ENCODE measurements at places on chromosomes 4 and X.
A peak's percentile ranks its signal among the peaks of the same experiment; 100 is the strongest.

- DNase-seq, result no peak
Measured at GRCh38 chr4:118911238-118911703, 22.6 kb downstream of the SYNPO2 start.

DNA sequence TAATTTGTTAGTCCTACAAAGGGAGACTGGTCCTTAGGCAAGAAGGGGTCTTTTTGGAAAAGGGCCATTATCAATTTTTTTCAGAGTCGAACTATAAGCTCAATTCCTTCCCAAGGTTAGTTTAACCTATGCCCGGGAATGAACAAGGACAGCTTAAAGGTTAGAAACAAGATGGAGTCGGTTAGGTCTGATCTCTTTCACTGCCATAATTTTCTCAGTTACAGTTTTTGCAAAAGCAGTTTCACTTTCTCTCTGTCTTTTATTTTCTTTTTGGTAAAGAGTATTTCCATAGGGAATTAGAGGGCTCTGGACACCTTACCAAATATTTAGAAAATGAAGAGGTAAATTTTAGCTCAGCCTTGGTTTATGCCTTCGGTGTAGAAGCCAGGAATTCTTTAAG is 64.1 kb downstream of the TRIM2 start:
- DNase-seq, result no peak

DNA sequence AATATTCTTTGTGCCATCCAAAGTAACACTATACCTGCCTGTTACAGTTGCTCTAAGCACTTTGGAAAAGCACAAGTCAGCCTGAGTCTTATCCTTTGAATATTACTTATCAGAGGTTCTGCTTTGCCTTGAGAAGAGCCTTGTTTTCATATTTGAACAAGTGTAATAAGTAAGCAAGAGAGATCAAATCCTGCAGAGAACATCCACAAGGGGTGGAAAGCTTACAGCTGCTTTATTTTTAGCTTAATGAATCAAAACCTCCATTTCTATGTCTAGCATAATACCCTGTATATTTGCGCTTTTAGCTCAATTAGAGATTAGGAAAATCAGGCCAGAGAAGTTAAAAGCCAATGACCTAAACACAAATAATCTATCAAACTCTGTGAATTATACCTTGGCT is 139.8 kb downstream of the CDS1 start:
- no peak for DNase-seq

DNA sequence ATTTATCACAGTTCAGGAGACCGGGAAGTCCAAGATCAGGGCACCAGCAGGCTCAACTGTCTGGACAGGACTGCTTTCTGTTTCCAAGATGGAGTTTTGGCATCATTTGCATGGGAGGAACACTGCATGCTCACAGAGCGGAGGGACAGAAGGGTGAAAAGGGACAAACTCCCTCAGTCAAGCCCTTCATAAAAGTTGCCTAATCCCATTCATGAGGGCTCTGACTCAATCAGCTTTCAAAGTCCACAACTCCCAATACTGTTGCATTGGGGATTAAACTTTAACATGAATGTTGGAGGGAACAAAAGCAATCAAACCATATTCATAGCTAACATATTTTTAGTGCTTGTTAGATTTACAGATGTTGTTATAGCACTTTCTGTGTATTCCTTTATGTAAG is 158.9 kb upstream of the MAD2L1 start:
- DNase-seq, result no peak

DNA sequence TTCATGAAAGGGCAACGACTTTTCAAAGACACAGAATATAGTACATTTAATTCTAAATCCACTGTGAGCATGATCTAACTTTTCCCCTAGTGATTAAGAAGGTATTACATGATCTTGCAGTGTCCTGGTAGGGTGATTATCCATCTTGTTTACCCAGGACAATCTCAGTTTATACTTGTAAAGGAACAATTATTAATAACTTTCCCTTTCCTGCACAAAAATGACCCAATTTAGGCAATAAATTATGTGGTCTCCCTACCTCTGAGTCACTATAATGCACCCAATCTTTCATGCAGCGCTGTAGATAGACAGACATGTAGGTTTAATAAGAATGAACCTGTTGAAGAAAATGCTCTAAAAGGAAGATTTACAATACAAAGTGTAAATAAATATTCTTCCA is 22.7 kb downstream of the UNC5C start:
- no peak for DNase-seq

- no peak for DNase-seq
Measured at GRCh38 chr4:155887847-155888570, 15.5 kb upstream of the TDO2 start.

- no peak for DNase-seq
Measured at GRCh38 chr4:154009191-154009590, 220.3 kb upstream of the SFRP2 start.

DNA sequence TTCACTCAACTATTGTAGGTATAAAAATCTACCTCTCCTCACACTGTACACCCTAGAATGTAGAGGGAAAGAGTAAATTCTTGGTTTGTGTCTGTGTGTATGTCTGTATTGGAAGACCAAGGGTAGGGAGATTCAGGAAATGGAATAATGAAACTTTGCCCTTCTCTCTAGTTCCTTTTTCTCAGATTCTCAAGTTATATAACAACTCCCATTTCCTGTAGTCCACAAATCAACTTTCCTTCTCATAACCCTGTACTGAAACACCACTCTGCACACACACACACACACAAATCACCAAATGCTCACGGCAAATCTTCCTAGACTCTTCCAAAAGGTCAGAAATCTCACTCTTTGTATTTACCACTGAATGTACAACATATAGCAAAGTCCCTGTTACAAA is 824.5 kb upstream of the DIAPH2 start:
- DNase-seq, result no peak

DNA sequence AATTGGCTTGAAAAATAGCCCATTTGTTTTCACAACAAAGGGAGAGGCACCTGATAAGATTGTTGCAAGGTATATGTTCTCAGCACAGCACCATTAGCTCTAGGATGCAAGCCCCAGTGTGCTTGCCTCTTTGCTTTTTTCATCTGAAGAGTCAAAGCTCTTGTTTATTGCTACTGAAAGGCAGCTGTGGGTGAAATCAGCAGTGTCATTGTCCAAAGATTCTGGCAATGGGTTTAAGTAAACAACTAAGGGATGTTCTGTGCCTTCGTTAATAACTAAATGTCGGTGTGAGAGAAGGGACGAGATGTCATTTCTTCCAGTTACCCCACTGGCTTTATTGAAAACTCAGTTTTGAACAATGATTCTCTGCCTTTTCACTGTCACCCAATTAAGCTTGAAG is 567.7 kb downstream of the KCNIP4 start:
- DNase-seq, result no peak

GRCh38 chr4:139815778-139816601 is 150.4 kb downstream of the MGST2 start:
- DNase-seq, result no peak

DNA sequence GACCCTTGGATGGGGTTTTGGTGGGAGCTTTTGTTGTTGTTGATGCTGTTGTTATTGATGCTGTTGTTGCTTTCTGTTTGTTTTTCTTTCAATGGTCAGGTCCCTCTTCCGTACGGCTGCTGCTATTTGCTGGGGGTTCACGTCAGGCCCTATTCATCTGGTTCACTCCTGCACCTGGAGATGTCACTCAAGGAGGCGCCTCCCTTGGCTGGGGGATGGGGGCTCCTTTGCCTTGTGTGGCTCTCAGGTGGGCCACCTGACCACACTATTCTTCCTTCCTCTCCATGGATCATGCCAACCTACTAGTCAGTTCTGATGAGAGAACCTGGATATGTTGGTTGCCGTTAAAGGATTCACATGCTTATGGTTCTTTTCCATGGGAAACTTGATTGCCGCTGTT is 39.1 kb upstream of the PRPS1 start:
- no peak for DNase-seq

GRCh38 chr4:40662962-40663604 is 33.4 kb upstream of the RBM47 start:
- DNase-seq, result no peak

DNA sequence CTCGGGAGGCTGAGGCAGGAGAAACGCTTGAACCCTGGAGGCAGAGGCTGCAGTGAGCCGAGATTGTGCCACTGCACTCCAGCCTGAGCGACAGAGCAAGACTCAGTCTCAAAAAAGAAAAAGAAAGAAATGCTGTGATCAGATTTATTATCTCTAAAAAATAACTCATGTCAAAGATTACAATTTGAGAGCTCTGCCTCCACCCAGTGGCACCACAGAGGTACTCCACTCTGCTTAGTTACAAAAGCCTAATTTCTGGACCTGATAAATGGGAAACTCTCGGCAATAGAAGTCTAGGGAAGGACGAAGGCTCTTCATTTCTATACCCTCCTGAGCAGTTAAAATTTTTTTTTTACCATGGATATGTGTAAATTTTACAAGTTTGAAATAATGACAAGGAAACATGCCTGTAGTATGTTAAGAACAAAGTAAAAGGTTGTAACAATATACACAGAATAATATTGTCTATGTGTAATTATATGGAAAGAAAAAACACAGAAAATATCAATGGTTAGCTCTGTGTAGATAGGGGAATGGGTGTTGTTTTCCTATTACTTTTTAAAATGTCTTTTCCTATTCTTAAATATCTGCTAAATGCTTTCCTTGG is 149.8 kb downstream of the STIM2 start:
- peak; percentile 68 for DNase-seq

GRCh38 chr4:175916626-175917351 is 104.7 kb upstream of the GPM6A start:
- no peak for DNase-seq

DNA sequence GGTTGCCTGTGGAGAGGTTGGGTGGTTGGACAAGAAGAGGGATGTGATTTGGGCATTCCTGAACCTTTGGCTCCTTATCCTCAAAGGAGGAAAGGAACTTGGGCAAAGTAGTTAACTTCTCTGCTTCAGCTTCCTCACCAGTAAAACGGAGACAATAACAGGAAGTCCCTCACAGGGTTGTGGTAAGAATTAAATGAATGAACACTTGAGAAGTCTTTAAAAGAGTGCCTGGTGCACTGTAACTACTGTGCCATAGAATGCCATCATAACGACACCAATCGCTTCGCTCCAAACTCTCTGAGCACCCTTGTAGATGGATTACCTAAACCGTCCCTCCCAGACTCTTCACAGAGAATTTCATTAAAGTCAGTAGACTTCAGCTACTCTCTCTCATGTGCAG is 10.5 kb downstream of the ZCCHC18 start:
- DNase-seq, result peak; percentile 25

Measured in CD4-positive, alpha-beta T cell treated with Interleukin-12 subunit alpha and Interleukin-12 subunit beta, for 1 hour (primary cell).